Activated T-cell treated with anti-CD3 and anti-CD28 coated beads, Interleukin-2, amount 50 U/mL, for 1 hour (primary cell): ENCODE measurements at places on chromosomes 12 and 14.

GRCh38 chr12:109567296-109567695, 6.0 kb downstream of the MMAB start:
- no peak for DNase-seq

DNA sequence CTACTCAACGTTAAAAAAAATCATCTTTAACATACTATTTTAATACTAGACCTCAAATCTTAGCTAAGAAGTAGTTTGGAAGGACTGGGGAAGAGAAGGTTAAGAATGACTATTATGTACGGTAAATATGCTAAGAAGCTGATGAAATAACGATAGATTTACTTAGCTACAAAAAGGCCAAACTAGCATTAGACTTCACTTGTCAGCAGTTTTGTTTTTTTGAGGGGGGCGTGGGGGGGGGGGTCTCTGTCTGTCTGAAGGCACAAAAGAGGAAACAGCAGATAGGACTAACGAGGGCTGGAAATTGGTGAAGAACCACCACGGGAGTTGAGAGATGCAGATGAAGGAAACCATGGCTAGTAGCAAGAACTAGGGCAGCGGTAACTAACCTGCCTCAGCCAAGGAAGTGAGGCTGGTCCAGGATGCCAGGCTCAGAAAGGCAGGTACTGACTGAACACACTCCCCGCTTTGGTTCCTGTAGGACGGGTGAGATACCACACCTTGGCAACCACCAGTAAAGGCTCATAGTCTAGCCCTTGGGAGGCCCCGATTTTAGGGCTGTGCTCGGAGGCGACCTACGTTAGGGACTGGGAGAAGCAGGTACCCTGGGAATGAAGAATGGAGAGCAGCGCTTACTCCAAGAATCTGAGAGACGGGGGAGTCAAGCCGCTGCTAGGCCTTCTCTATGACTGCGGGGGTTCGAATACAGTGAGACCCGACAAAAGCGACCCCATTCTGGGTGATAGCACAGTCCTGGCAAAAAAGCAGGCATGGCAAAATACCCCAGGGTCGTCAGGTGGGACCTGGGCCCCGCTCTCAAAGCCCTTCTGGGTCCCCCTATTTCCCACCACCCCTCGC, 675 bp downstream of the NEDD8 start:
- no peak for DNase-seq

DNA sequence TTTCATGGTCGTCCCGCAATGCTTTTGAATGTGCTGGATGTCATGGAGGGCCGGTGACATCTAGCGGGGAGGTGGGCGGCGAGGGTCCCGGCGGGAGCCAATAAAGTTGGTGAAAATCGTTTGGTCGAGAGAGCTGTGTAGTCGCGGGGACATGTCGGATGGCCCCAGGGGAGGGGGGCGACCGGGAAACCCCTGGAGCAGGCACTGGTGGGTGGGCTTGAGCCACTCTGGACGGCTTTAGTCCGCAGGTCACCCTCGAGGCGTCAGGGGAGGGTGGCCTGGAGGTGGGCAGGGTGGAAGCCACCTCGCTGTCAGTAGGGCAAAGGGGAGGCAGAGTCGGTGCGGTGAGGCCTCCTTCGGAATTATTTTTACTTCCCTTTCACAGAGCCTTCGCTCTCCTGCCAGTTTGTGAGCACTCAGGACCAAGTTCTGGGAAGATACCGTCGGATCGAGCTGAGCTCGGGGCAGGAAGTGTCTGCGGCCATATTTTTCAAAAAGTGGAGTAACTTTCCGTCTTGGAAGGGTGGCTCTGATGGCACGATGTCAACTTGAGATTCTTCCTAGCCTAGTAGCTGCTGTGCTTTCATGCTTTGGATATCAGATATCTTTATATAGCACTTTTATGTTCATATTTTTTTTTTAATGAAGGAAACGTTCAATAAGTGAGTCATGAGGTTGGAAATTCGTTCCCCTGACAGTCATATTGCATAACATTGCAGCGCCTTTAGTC, 28.2 kb downstream of the WBP11 start:
- DNase-seq = peak; percentile 50

DNA sequence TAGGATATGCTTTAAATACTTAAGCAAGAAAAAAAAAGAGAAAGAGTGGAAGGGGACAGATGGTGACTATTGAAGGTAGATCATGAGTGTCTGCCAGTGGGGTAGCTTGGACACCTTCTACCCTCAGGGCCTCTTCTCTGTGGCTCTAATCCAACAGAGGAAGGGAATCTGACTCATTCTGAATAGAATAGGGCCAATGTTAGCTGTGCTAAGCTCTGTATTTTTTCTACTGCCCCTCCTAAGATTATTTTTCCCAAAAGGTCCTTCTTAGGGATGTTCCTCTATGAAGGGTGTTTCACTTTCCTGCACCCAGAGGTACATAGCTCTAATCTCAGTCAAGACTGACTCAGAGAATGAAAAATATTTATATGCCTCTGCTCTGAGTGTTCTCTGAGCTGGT, 25.6 kb downstream of the UNC79 start:
- no peak for DNase-seq

DNA sequence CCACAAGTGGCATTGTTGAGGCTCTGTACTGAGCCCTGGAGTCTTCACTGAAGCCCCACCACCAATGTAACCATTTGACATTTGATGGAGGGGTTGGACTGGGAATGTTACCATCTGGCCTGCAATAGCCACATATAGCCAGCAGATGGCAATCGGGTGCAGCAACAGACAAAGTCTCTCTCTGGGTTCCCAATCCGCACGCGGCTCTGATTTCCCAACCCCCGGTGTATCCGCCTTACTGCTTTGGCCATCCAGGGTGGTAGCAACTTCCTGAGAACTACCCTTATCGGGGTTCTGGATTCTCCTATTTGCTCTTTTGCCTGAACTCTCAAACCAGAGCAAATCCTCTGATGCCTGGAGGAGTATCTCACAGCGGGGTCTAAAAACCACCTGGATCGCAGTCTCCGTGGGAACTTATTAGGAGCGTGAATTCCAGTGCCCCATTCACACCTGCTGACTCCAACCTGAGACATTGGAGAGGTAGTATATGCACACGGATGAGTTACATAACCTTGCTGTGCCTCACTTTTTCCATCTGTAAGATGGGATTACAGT, 14.2 kb downstream of the VRTN start:
- DNase-seq = peak; percentile 71

GRCh38 chr12:94637390-94638113, 12.8 kb downstream of the TMCC3 start:
- no peak for DNase-seq

DNA sequence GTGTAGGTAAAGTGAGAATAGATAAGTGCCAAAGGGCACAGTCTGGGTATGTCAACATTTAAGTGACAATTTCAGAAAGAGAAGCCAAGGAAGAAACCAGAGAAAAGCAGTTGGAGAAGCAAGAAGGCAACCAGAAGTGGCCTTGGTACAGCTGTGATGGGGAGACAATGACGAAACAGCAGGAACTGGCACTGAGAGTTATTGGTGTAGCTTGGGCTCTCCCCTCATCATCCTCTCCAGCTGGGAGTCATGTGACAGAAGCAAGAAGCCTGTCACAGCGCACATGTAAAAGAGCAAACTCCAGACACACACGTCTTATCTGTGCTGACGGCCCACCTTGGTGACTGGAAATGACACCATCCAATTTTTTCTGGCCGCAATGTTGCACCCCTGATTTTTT, 203.3 kb upstream of the NUDT4 start:
- no peak for DNase-seq

GRCh38 chr14:80055667-80056496, 155.4 kb downstream of the DIO2 start:
- no peak for DNase-seq

- DNase-seq = no peak
These were observed 63.4 kb upstream of the IGF1 start for GRCh38 chr12:102543494-102544485.

DNA sequence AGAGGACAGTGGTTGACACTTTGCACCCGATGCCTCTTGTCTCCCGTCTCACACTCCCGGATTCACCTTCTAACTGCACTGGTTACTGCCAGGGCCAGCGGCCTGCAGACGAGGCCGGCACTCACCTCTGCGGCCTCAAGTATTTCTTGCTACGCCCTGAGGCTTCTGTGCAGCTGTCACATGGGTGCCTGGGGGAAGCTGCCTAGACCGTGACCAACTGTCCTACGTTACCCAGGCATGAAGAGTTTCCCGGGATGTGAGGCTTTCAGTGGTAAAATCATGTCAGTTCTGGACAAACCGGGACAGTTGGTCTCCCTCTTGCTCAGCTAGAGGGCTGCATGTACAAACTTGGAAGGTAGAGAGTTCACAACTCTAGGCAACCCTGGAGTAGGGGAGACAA, 274.5 kb downstream of the GLT1D1 start:
- DNase-seq = no peak

DNA sequence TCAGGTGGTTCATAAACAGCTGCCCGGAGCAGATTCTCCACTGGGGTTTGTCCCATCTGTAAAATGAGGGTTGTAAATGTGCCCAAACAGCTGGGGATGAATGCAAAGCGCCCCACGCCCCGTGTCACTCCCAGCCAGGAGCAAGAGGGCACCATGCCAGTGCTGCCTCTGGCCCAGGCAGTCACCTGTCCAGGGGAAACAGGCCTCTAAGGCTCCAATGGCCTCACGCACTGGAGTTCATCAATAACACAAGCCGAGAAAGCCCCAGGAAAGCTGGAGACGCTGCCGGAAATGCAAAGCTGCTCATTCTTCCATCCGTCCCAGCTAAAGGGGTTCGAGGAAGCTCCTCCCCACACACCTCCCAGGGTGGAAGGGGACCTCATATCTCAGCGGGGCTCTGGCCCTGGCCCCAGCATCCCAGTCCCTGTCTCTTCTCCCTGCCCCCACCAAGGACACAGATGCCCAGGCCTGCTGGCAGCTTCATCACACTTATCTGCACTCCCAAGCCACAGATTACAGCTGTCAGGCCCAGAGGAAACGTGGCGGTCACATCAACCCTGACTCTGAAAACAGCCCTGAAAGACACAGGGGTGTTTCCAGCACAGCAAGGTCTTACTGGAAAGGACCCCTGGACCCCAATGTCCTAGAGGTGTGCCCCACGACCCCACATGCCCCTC, 21.5 kb downstream of the SCARB1 start:
- no peak for DNase-seq

DNA sequence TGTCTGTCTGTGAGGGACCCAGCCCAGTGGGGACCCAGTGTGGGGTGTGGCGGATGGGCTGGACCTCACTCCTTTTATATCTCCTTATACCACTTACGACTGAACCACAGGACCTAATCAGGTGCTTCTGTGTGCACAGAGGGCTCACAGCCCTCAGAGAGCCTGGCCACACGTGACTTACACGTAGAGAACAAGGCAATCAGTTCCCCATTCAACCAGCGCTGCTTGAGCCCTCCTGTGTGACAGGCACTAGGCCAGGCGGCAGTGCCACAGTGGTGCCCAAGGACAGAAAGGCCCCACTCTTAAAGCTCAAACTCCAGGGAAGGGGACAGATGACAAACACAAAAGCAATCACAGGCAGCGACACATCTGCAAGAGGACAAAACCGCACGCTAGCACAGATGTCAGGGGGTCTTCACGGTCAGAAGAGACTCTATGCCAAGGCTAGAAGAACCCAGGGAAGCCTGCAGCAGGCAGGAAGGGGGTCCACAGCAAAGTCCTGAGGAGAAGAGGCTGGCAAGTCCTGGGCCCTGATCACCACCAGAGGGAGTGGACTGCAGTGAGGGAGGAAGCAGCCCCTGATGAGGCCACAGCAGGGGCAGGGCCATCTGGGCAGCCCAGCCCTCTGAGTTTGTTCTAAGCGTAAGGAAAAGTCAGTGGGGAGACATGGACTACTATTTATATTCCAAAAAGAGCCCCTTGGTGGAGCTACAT, 39.3 kb downstream of the SETD3 start:
- DNase-seq = no peak

DNA sequence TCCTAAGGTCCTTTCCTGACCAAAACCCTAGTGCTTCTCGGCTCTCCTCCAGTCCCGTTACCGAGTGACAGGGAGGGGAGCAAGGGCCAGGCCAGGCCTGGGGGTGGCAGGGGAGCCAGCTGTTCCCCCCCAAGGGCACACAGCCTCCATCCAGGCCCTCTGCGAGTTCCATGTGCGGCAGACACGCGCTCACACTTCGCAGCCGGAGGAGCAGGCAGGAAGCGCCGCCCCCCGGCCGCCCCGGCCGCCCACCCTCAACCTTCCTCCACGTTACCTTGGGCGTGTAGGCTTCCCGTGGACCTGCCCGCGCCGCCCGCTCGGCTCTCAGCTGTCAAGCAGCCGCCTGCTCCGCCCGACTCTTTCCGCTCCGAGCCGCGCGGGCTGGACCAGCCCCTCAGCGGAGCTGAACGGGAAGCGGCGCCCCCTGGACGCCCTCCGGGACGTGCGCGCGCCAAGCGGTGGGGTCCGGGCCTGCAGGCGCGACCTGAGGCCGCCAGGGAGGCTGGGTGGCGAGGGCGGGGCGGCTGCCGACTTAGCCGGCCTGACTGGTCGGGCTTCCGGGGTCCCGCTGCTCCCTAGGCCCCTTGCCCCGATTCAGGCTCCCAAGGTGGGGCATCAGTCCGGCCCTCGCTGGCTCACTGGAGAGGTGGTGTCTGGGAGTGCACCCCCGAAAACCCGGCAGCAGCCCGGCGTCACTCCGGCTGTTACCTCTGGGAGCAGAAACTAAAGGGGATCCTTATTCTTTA, at the start of gene CRACR2A:
TSS of gene CRACR2A (minus strand) at position 369 of the 746 bp plus-strand sequence. CDS start 56,110 bp downstream, outside the sequence.
- peak; percentile 88 for DNase-seq

GRCh38 chr14:37932008-37932407, 275.7 kb upstream of the SSTR1 start:
- no peak for DNase-seq

GRCh38 chr14:100449225-100449987, 126.3 kb downstream of the SLC25A47 start:
- no peak for DNase-seq

DNA sequence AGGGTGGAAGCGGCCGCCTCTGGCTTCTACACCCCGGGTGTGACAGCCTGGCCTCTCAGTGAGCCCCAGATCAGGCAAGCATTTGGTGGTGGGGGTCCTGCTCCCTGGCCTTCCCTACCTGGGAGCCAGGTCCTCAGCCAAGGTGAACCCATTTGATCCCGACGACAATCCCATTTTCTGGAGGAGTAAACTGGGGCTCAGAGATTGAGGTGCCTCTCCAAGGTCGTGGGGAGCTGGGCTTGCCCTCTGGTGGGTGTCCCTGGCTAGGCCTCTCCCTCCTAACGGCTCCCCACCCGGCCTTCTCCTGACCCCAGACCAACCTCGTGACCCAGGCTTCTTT, 2.7 kb upstream of the EXOC3L4 start:
- no peak for DNase-seq

GRCh38 chr12:292186-292585, 29.6 kb upstream of the SLC6A13 start:
- DNase-seq = no peak

- DNase-seq = no peak
These were observed 106.4 kb downstream of the SLC8A3 start for GRCh38 chr14:70082394-70082793.

GRCh38 chr14:94025720-94026119, 420 bp upstream of the OTUB2 start:
- DNase-seq = no peak

DNA sequence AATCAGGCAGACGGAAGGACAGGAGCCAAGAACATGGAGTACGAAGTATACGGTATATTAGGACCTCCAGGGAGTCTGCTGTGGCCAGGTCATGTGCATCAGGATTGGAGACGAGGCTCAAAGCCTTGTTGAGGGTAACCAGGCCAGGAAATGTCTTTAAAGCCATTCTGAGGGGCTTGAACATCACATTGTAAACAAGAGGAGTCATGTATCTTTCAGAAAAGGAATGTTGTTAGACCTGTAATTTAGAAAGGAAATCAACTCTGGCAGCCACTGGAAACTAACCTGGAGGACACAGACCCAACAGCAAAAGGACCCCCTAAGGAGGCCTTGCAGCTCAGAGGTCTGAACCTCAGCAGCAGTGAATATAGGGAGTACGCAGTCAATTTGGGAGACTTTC, 7.5 kb downstream of the MAP3K9 start:
- DNase-seq = no peak

- no peak for DNase-seq
These were observed 896 bp downstream of the EID3 start for GRCh38 chr12:104304261-104305009.
